C1 segment of cervical spinal cord (tissue), 14 donors: ENCODE measurements at places on chromosomes 5 and 9.

DNA sequence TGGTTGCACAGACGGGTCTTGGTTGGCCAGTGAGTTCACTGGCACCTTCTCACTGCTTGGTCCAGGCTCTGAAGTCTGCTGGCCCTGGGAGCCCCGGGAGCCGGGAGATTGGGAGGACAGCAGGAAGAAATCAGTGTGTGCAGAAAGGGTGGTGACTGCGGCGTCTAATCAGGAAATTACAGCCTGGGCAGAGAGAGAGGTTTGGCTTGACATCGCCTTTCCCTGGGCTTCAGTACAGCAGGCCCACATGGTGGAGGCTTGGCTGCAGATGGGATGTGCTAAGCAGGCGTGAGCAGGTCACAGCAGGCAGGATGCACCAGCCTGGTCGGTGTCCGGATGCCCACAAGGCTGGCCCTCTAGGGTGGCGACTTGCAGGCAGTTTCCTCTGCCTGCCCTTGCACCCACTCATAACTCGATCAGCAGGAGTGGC is 17.2 kb downstream of the PITX1 start:
- DNase-seq, result no peak

GRCh38 chr9:81607593-81608288 is 81.6 kb downstream of the TLE1 start:
- DNase-seq, result no peak

- no peak for DNase-seq
Observed at GRCh38 chr9:114080195-114080772, 2.2 kb upstream of the AMBP start.

DNA sequence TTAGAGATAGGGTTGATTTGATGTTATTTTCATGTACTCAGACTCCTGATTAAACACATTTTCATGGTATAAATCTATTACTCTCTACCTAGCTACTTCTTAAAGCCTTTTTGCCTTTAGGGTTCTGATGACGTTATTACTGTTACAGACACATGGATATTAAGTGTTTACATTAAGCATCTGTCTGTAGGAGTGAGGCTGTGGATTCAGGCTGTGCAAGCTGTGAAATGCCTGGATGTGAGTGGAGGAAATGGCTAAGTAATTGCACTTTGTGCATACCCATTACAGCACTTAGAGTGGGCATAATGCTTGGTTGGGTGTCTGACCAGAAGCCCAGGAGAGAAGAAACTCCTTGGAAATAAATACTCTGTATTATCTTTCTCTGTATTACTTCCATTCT is 186.8 kb downstream of the SNX18 start:
- no peak for DNase-seq

DNA sequence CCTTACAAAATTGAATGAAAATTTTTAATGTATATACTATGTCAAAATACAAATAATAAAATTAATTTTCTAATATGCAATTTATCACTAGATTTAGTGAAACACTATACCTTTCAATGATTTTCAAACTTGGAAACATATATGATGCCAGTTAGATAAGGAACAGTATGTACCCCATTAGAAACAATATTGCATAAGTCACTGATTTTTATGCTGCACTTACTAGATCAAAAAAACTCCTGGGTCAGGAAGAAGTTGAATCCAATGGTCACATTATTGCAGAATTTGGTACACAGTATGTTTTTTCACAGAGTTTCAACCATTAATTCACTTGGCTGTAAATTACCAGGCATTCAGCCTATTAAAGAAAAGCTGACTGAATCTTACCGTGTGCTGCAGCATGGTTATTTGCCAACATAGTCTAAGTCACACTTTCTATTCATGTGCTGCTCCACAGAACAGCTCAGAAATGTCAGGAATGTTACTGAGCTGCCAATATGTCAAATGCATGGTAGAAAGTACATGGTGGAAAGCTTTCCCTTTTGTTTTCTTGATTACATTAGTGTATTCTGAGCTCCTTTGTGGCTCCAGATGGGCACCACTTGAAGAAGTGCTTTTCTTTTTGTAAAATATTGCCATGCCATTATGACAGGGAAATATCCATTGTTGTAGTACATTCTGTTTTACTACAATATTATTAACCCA is 9.9 kb upstream of the PRR16 start:
- no peak for DNase-seq

DNA sequence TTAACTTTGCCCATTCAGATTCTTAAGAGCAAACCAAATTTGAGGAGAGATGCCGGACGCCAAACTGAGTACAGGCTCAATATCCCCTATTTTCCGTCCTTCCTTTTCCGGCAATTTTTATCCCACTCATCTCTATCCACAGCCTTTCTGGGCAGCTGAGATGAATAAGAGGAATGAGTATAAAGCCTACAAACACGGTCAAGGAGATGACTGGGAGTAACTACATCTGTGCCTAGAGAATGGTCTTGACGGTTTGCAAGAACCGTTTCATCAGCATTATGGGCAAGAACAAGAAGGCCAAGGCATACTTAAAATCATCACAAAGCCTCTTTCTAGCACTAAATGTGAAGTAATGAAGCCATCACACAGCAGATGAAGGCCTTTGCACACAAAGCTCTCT is 227.3 kb downstream of the DCP2 start:
- no peak for DNase-seq

GRCh38 chr5:7873216-7873615 is 4.3 kb downstream of the MTRR start:
- DNase-seq, result no peak

GRCh38 chr5:176671890-176672747 is 24.8 kb downstream of the TSPAN17 start:
- DNase-seq, result no peak

GRCh38 chr5:146306838-146307237 is 31.8 kb upstream of the POU4F3 start:
- DNase-seq, result no peak

DNA sequence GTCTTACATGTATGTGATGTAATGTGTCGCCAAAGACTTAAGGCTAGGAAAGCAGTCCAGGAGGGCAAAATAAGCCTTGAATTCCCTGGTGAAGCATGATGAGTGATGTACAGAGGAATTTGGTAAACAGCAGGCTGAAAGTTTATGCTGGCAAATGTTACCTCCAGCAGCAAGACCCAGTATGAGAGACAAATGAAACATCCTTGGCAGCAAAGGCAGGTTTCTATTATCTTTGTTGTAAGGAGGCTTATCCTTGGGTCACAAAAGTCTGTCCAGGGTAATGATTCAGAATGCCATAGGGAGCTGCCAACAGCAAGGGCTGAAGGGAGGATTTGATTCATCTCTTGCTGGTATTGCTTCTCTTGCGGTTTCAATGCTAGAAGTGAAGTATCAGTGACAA is 75.9 kb upstream of the HTR4 start:
- DNase-seq, result no peak

GRCh38 chr5:170626507-170627150 is 122.8 kb downstream of the KCNIP1 start:
- DNase-seq, result no peak

GRCh38 chr9:131923766-131924165 is 155.9 kb downstream of the MED27 start:
- DNase-seq, result no peak

DNA sequence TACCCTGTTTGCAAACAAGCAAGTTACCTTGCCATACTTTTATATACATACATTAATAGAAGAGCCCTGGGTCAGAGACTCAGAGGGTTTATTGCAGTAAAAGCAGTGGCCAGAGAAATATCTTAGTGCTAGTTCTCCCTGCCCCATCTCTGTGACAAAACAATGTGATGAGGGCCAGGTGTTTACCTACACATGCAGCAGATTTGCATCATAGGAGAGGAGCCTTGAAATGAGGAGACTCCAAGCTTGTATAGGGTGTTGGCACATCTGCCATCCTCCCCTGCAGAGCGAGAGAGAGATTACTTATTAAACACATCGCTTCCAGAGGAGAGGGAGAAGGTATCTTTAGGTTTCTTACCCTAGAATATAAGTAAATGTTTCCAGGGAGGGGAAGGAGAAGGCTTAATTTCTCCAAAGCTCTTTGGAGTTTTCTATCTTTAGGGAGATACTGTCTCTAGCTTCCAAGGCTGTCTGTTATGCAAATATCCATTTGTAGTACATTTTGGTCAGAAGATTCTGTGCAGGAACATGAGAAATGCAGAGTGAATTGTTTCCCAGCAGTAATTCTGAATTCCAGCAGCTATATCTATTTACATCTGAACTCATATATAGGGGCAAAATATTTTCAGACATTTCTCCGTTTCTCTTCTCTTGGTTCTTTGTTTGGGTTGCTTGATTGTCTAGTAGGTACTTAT is 15.7 kb downstream of the FER start:
- DNase-seq, result no peak

GRCh38 chr5:134545070-134545868 is 19.8 kb downstream of the JADE2 start:
- DNase-seq, result no peak

DNA sequence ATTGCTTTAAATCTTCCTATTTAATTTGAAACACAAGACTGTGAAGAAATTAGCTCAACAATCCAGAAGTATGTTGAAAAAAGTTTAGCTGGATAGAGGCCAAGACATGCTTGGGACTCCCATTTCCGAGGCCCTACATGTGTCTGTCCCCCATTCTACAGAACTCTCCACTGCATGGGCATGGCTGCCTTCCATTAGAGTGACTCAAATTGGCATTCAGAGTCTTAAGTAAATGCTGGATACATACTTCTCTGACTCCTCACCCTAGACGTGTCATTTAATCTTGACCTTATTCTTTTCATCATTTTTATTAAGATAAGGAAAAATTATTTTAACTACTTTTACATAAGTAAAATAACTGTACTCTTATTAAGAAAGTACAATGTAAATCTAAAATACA is 530.4 kb upstream of the CDH9 start:
- no peak for DNase-seq

GRCh38 chr9:84932915-84933527 is 263.5 kb downstream of the NTRK2 start:
- DNase-seq, result no peak
